SHP77 treated with DMSO at 0.1 percent for 48 hours (cell line): ENCODE measurements at places on chromosomes 1 and 21.

DNA sequence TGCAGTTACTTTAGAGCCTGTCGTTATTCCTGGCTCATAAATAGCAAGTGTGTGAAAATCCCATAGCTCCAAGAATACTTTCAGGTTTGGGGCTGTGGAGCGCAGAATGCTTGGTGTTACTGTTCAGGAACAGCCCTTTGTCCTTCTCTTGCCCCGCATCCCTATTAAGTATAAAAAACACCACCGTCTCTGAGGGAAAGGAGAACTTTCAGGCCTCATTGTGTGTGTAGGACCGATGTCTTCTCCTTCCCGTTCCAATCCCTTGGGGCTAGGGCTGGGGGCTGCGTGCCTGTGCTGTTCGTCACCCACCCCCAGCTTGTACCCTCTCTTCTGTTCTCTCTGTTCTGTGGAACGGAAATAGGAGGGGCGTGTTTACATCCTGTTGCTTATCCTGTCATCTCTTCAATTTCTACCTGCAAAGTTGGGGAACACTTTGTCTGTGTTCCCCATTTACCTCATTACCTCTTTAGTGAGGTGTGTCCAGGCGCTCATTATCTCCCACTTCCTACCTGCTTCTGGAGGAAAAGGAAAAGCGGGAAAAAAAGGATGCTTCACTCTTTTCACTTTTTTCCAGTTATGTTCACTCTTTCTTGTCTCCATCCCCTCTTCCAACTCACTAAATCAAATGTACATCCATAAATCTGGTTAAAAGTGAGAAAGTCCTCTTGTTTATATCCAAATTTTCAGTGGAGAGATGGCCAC, 788 bp upstream of the TXNIP start:
- no peak for DNase-seq

GRCh38 chr1:117612517-117613248, 6.8 kb downstream of the TENT5C start:
- no peak for DNase-seq

DNA sequence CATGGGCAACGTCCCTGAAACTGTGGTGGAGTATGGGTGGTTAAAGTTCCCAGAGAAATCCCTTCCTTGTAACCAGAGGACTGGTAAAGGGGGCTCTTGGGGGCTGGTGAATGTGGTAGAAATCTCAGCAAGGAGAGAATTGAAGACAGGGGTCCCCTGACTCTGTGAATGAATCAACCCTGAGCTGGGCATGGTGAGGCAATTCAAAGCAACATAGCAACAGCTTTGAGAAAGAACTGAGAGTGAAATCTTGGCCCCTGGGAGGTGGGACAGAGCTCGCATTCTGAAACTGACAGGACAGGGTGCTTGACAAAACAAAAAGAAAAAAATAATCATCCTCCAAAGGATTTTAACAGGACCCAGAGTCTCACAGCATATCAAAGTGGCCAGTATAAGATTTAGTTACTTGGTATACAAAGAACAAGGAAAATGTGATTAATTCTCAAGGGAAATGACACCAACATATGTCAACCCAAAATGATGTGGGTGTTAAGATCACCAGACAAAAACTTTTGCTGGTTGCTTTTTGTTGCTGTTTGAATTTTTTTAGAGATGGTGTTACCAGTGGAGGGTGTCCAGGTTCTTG, 11.7 kb upstream of the SUMO3 start:
- DNase-seq = no peak

GRCh38 chr1:46133181-46133658, 791 bp upstream of the PIK3R3 start:
- DNase-seq = no peak

DNA sequence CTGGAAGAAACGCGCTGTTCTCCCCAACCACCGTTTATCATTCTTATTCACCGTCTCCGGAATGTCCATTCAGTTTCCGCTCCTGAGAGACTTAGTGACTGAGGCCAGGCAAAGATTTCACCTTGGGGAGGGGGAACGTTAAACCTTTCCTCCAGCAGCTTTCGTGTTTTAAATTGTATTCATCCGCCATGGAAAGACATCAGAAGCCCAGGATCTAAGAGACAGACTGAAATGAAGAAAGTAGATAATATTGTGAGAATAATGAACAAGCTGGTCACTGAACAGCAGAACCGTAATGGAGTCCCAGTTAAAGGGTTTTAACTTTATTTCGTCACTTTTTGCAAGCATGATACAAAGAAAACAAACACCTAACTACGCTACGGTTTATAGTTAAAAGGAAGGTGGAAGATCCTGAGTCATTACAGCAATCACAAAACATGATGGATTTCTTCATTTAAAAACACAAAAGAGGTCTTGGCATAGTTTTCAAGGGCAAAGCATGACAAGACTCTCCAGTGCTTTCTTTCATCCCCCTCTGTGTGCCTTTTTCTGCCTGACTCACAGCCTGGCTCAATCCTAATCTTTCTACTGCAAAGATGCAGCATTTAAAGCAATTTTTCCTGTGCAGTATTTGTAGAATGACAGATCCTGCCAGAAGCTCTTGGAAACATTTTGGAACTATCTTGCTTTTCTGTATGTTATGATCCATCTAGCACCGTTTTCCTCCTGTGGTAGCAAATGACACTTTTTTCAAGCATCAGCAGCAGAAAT, 722 bp upstream of the SLC19A2 start:
- no peak for DNase-seq

GRCh38 chr1:203673550-203674411, 47.1 kb downstream of the ATP2B4 start:
- no peak for DNase-seq

DNA sequence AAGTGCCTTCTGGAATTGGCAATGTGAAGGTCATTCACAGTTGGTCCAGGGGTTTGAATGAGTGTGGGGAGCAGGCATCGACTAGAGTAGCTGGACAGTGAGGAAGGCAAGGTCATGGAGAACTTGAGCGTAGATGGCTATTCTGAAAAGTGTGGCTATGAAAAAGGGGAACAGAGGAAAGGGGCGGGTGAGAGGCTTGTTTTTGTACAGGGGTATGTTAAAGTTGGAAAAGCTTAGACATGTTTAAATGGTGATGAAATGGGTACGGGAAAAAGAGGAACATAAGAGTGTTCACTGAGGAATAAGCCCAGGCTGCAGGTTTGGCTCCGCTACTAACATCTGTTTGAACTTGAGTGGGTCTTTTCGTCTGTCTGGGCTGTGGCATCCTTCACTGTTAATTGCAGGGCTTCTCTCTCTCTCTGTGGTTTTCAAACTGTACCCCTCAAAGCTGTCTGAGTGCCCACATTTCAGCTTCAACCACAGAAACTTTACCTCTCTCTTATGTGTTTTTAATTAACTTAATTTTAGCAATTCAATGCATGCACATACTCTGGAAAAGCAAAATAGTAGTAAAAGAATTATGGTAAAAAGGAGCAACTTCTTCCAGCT, 70.8 kb upstream of the COA6 start:
- no peak for DNase-seq

DNA sequence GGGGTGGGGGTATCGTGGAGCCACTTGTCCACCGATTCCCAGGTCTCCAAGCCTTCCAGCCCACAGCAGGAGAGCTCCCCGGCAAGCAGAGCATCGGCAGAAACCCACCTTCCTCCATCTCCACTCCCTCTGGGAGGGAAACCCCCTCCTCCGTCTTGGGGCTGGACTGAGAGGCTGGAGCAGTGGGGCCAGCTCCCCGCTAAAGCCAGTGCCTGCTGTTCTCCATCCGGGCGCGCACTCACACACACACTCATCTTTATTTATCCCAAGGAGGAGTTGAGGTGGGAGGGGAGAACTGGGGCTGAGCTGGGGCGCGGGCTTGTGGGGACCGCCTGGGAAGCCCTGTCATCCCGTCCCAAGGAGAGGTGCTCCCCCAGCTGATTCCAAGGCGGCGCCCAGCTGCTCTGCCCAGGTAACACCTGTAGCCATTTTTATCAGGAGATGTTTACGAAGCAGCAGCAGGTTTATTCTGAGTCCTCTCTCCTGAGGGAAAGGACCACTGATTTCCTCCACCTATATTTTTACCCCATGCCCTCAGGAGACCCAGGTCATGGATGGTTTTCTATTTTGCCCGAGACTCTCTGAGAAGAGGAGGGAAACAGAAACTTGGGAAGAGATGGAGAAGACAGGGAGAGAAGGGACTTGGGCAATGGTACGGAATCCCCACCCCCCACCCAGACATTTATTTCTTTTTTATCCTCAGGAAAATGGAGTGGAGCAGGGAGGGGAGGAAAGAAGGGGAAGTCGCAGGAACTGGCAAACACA, 2.1 kb downstream of the KCNN3 start:
- no peak for DNase-seq

- peak; percentile 28 for DNase-seq
Observed at GRCh38 chr1:150149271-150150132, at the start of gene PLEKHO1. Gene PLEKHO1, plus strand, starts transcription at chr1:150149916. Its CDS starts 342 bp downstream, at chr1:150150258.

- DNase-seq = no peak
Observed at GRCh38 chr1:244651956-244652622, 837 bp upstream of the DESI2 start.

DNA sequence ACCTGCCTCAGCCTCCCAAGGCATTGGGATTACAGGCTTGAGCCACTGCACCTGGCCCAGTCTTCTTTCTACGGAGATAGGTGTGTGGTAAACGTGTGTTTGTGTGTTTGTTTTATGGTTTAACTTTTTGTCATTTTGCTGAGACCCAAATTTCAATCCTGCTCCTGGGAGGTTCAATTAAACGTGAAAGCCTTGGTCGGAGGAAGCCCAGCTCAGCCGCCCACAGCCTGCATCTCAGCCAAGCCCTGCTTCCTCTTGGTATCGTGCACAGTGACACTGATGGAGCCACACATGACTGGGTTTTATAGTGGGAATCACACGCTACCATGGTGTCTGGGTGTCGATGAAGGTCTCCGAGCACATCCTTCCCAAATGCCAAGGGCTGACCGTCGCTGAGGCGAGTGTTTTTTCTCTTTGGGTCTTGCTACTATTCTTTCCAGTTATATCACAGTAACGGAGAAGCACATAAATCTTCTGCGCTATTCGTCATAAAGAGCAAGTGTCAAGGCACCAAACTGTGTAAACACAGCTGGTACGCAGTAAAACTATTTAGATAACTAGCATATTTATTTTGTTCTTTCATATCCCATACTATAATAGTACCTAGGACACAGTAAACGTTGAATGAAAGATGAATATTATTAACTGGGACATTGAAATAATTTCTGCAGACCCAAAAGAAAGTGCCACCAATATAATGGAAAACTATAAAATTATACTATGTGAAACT, 39.3 kb downstream of the HLCS start:
- peak; percentile 55 for DNase-seq

DNA sequence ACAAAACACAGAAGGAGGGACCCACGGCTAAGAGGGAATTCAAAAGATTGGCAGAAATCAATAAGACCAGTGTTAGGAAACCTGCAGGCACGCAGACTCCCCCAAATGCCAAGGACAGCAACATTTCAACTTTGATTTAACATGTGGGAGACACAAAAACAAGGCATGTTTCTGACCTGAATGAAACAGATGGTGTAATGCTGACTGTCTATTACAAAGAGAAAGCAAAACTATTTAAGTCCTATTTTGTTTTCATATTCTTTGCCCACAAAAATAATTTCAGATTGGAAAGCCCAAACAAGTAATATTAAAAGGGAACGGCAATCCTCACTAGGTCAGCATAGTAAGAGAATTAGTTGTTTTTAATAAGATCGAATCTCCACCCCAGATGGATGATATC, 107.9 kb downstream of the S1PR1 start:
- DNase-seq = no peak

DNA sequence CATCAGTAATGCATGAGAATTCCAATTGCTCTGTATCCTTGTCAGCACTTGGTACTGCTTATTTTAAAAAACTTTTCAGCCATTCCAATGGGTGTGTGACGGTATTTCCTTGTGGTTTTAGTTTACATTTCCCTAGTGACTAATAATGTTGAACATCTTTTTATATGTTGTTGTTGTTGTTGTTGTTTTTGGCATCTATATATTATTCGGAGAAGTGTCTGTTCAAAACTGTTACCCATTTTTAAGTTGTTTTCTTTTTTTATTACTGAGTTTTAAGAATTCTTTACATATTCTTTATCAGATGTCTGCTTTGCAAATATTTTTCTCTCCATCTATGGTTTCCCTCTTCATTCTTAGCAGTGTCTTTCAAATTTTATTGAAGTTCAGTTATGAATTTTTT, 231.1 kb upstream of the POU3F1 start:
- DNase-seq = no peak

DNA sequence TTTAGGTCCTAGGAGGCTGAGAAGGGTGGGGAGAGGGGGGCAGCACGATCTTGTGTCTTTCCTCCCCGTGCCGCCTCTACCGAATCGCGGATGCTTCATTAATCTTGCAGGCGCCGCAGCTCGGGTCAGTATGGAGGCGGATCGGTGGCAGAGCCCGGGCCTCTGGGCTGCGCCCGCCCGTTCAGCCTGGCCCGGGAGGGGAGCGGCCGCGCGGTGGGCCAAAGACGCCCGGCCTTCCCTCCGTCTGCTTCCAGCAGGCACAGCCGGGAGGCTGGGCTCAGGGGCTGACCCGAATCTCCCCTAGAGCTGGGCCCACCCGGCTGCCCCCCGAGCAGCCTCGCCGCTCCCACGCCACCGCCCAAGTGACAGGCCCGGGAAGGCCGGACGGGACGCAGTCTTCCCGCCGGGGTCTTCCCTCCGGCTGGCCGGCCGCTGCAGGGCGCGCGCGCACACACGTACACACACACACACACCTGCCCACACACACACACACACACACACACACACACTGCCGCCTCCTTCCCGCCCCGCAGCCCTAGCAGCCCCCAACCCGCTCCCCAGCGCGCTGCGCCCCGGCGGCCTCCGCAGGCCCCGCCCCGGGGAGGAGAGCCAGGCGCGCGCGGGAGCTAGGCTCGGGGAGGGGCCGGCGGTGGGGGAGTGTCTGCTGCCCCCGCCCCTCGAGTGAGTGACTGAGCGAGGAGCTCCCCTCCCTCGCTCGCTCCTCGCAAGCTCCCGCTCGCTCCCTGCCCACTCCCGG, at the start of gene C1orf21:
Gene C1orf21, plus strand, starts transcription at position 718 of the 757 bp plus-strand sequence. CDS start 90,481 bp downstream, outside the sequence.
- peak; percentile 68 for DNase-seq

DNA sequence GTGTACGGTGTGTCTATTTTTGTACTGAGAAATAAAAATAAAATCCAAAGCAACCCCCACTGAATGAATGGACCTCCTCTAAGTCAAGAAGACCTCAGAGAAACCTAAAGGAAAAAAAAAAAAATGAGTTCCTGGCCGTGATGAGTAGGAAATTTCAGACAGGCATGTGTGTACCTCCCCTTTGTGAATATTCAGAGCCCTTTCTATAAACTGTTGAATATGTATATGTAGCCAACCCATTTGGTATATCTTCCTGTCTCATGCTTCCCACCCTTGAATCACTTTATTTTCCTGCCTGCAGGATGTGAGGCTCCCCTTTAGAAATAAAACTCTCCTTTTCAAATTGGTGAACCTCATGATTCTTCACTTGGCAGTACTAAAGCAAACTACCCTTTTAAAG, 887.8 kb upstream of the NCAM2 start:
- no peak for DNase-seq

GRCh38 chr21:42731264-42732032, 78.0 kb downstream of the PDE9A start:
- no peak for DNase-seq

- peak; percentile 33 for DNase-seq
Observed at GRCh38 chr1:110548381-110548780, 29.4 kb upstream of the KCNA10 start.
